ENCODE measurements at places on chromosomes 7 and 10.

GRCh38 chr10:59906417-59907202 lies at the start of gene CCDC6:
TSS of gene CCDC6 (minus strand) at chr10:59906556. CDS start at chr10:59906424, 132 bp downstream.
- DNase-seq = peak; percentile 31

- DNase-seq = no peak
Observed at GRCh38 chr7:116382375-116382774, 117.2 kb upstream of the CAV2 start.

DNA sequence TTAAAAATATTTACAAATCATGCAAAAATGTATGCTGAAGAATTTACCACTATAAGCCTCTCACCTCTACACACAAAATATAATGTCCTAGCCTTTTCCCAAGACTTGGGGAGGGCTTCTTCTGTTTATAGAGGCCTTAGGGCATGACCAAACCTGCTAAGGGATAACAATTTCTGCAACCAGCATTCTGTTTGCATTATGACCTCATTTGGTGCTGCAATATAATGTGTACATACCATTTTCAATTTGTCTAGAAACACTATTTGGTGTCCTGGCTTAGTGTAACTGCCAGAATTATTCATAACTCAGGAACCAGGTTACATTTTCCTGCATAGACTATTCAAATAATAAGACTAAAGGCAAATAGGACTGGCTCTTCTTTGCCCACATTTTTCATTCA lies 446.6 kb upstream of the SORCS1 start:
- DNase-seq = no peak

DNA sequence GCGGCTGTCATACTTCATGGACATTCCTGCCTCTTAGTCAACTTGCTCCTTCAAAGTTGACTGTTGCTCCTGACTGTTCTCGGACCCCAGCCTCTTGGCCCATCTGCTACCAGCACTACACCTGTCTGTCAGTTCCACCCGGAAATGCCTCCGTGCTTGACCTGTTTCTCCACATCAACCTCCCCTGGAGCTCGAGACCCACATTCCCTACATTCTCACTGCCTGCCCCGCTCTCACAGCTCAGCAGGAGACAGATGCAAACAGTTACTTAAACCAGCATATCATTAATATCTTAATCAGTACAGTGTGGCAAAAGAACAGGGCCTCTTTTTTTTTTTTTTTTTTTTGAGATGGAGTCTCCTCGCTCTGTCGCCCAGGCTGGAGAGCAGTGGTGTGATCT lies 174.3 kb downstream of the NRP1 start:
- DNase-seq = no peak

GRCh38 chr10:77888356-77888703 lies 38.2 kb downstream of the DLG5 start:
- no peak for DNase-seq

DNA sequence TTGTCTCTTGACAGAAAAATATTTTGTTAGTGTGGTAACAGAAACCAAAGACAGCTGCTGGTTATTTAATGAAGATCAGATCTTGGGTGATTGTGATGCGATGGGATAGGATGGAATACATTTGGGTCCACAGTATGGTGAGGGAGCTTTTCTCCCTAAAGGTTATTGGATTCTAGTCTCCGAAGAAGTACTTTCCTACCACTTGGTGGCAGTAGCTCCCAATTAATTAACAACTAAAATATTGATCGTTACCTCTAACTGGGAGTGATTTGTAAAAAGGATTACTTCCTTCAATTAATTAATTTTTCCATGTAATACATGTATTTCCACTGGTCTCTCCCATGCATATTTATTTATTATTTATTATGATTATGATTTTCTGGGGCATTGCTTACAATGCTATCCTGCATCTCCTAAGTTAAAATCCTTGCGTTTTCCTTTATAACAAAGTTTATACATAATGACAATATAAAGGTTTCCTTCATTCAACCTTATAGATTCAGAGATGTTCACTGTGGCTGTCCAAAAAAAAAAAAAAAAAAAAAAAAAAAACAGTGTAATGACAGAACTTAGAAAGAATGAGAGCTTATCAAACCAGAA lies 25.6 kb downstream of the TMEM196 start:
- DNase-seq = peak; percentile 29

GRCh38 chr7:87013136-87013839 lies 46.2 kb downstream of the ELAPOR2 start:
- no peak for DNase-seq

GRCh38 chr7:137371616-137372015 lies 28.1 kb upstream of the PTN start:
- DNase-seq = no peak

- DNase-seq = no peak
Observed at GRCh38 chr7:112370436-112370835, 79.8 kb upstream of the IFRD1 start.

DNA sequence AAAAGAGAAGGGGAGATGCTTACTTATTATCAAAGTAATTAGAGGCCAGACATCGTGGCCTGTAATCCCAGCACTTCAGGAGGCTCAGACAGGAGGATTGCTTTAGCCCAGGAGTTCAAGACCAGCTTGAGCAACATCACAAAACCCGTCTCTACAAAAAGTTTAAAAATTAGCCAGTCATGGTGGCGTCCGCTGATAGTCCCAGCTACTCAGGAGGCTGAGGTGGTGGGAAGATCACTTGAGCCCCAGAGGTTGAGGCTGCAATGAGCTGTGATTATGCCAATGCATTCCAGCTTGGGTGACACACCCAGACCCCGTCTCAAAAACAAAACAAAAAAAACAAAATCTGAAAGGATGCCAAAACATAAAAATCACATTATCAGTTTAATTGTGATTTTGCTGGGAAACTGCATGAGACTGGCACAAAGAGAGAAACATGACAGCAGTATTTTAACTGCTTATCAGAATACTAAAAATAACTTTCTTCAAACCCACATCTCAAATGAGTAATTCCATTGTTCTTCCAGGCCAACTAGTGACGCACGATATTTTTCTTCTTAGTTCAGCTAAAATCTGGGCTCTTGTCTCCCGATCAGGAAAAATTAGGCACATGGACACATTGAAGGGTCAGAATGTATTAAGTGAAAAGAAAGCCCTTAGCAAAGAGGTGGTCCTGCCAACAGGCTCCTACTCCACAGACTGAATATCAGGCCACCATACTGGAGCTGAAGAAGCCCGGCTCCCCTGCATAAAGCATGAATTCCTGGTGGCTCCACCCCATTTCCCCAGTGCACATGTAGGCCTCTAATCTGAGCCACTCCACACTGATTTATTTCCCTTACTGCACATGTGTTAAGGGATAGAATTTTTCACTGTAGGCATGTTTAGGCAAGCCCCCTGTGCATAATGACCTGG lies 9.6 kb upstream of the CCM2 start:
- DNase-seq = no peak

GRCh38 chr7:130379921-130380860 lies at the start of gene CPA1:
TSS of gene CPA1 (plus strand) at chr7:130380494. CDS start at chr7:130380521, 27 bp downstream.
- no peak for DNase-seq

- DNase-seq = no peak
Observed at GRCh38 chr10:127962205-127962604, 55.3 kb downstream of the PTPRE start.

DNA sequence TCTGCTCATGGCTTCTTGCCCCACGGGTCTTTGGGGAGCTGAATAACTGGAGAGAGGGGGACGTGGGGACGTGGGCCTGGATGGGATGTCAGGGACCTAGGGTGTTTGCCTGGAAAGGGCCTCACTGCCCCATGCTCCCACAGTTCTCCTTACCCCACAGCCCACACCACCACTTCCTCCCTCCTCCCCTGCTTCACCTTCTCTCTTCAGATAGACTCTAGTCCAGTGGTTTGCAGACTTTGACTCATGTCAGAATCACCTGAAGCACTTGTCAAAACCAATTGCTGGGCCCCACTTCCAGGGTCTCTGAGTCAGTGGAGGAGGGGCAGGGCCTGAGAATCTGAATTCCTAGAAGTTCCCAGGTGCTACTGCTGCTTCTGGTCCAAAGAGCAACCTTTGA lies 327.4 kb downstream of the RPS24 start:
- DNase-seq = no peak

DNA sequence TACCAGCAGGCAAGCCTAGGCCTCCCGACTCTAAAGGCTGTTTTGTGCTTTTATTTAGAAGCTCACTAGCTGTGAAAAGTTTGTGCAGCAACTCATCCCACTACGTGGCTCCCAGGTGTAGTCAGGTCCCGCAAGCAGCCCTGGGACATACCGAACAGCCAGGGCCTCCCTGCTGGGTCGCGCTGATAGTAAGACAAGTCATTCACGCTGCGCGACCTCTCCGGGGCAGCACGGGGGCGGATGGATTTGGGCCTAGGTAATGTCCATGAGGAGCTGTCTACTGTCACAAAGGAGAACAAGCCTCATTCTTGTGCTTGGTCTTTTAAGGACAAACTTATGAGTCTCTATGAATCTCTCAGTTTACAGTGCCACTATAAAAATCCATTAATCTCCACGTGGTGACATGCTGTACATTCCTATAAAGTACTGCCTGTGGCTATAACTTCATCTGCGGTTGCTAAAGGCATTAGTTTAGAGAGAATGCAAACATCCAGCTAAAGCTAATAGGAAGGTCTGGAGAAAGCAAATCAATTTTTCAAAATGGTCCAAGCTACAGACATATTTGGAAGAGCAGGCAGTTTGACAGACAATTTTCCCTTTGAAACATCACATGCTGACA lies 546.8 kb downstream of the PHTF2 start:
- DNase-seq = no peak

DNA sequence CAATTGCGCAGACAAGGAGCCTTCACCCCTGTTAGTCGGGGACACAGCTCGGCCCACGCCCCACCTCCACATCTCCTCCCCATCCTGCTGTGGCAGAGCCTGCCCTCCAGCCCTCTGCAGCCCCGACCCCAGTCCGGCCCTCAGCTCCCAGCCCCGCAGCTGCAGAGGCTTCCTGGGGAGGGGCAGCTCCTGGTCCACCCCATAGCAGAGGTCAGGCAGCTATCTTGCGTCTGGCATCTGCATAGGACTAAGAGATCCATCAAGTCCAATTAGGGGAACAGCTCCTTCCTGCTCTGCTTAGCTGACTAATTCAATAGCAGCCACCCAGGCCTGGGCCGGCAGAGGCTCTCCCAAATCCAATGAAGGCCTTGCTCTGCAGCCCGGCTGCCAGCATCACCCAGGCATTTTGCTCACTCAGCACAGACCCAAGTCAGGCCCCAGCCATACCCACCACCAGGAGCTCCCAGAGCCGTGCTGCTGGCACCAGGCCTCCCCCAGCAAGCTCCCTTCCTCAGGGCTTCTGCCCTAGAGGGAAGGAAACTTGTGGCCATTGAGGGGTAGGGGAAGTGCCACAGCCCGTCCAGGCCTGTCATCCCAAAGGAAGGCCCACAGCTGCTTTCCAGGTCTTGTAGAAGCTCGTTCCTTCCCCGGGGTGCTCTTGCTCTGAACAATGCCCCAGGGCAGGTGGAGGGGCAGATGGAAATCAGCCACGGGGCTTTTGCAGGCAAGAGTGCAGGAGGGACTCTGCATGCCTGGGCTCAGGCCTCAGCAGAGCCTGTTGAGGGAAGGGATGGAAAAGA lies 106.2 kb upstream of the RET start:
- no peak for DNase-seq

DNA sequence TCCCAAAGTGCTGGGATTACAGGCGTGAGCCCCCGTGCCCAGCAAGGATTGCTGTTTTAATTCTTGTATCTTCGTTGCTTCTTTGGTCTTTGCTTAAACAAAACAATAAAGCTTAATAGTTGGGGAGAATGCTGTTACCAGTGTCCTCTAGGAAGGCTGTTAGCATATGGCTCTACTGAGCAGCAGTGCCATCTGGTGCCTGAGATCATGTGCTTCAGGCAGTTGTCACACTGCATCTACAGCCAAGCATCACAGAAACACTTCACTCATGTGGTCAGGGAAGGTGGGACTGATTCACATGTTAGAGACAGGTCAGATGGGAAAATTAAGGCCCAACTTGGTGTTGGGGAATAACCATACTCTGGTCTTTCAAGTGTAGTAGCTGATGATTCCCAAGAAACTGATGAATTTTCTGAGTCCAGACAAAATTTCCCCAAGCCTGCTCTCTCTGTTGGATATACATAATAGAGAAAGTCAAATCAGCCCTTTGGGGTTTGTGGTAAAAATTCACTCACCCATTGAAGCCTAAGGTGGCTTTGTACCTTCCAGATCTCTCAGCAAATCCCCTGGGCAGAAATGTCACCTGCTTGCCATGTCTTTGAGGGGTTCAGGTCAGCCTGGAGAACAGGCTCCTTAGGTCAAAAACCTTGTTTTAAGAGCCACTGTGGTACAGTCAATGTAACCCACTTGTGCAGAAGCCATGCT lies 28.4 kb downstream of the UBE2D4 start:
- DNase-seq = no peak

- DNase-seq = no peak
Observed at GRCh38 chr7:69699931-69700330, 101.7 kb downstream of the AUTS2 start.

DNA sequence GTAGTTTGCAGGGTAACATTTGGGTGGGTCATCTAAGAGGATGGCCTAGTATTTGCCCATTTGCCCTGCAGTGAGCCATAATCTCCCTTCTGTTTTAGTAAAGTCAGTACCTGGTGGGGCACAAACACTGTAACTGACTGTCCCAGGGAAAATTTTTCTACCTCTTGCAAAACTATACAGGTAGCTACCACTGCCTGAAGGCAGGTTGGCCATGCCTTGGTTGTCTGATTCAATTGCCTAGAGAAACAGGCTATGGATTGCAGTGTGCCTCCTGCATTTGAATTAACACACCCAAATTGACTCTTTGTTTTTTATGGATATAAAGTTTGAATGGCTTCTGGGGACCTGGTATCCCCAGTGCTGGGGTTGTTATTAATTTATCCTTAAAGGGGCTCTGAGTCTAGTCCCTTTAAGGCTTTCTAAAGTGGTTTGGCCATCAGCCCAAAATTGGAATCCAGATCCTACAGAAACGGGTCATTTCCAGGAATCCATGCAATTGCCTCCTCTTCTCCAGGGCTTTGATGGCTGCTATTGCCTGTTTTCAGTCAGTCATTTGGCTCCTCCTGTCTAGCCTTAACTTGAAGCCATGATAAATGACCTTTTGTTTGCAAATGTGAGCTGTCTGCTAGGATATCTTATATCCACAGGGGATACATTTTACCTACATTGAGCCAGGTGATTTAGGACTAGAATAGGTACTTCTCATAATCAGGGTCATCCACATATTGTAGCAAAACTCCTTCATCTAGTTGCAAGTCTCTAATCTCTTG lies 89.1 kb downstream of the STRA8 start:
- no peak for DNase-seq

DNA sequence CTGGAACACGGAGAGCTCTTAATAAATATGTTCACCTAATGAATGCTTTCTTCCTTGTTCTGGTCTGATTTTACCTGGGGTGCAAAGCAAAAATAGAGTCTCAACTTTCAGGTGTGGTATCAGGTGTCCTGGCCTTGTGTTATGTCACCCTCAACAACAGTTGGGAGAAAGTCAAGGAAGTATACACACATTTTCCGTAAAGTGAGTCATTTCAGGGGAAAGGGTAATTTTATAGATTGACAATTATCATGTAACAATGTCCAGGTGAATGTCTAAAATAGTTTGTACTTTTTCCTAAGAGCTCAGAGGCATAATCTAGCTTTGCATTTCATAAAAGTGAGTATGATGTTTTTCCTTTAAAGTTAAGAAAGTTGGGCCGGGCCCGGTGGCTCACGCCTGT lies 287.4 kb downstream of the SKIDA1 start:
- no peak for DNase-seq

Measured in NCI-H187 treated with DMSO at 0.1 percent for 48 hours (cell line).